Ascending aorta (tissue), 2 donors: ENCODE measurements at places on chromosomes 3 and 15. TPM values are rescaled to one million over a fixed set of nuclear protein-coding genes. Genes with fewer than 3 reads are reported as not detected.

GRCh38 chr3:147875498-147875897, 466.3 kb downstream of the ZIC1 start:
- no peak for DNase-seq

DNA sequence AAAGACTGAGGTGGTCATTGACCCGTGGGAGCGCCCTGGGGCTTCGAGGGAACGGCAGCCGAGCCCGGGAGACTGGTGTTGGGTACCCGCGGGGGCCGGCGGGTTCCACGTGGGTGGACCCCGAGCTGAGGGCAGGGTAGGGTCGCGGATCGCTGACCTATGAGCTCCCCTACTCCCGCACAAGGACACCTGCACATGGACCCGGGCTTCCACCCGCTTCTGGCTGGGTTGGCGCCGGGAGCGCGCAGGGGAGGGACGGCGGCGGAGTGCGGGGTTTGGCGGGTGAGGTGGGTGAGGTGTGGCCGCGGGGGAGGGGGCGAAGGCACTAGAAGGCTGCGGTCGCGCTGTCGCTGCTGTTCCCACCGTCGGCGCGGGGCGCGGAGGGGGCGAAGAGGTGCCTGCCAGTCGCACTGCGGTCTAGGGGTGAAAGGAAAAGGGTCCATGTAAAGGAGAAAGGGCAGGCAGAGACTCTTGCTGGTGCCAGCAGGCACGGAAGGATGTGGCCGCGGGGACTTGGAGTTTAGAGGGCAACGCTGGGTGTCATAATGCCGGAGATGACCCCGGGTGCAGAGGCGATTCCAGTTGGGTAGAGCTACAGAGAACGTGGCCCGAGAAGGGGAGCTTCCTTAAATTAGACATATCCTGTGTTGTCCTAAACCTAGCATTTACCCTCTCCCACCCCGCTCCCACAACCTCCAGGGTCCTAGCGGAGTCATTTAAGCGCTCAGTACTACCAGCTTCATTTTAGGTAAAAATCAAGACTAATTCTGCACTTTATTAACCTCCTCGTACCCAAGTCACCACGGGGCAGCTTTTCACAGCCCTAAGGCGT, 245.9 kb upstream of the TOPAZ1 start:
- DNase-seq, result no peak

GRCh38 chr3:194269610-194270145, 81.5 kb downstream of the CPN2 start:
- DNase-seq, result peak; percentile 52

GRCh38 chr3:182482705-182483104, 310.6 kb upstream of the ATP11B start:
- DNase-seq, result no peak

DNA sequence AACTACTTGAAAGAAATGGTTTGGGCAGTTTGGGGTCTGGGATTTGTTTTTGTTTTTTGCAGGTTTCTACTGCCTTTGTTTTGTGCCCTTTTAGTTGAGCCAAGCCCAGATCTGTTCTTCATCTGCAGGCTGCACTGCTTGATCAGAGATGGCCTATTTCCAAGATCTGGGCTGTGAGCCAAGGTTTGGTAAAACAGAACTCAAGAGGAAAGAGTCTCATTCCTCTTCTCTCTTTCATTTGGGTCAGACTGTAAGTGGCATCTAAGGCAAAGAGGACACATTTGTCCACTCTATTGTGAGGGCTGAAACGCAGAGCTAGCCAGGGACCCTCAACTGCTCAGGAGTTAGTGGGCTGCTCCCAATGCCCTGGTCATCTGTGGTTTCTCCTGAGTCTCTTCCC, 104.4 kb upstream of the UBE3A start:
- DNase-seq, result no peak

GRCh38 chr15:93859176-93859575, 372.2 kb upstream of the MCTP2 start:
- DNase-seq, result no peak

The HTR3E gene
- total RNA-seq, result not detected

The GAP43 gene
- total RNA-seq, result 0.21 TPM

The TUSC7 gene
- total RNA-seq, result not detected
